ENCODE measurements at places on chromosomes 6 and 20.

GRCh38 chr6:15462256-15462655 lies 200.6 kb downstream of the DTNBP1 start:
- no peak for DNase-seq

DNA sequence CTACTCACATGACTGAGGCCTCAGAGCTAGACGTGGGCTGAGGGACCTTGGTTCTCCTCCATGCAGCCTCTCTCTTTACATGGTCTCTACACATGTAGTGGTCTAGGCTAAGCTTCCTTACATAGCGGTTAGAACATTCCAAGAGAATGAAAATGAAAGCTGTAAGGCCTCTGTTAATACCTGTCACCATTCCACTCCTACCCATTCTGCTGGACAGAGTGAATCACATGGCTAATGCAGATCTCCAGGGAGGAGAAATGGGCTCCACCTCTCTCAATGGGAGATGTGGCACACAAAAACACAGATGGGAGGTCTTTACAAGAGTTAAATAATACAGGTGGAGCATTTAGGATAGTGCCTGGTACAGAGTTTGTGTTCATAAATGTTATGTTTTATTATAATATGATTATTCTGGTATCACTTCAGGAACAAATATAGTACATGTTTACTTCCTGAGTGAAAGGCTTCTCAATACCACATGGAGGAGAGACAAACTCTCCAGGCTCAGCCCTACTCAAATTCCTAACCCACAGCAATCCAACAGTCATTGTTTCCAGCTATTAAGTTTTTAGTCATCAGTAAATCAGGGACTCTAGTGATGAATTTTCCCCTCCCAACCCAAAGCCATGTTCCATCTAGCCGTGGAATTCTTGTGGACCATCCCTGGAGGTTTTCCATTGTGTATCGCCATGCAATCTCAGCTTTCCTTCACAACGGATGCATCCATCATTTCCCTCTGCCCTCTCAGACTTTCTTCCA lies 57.9 kb downstream of the ISM1 start:
- peak; percentile 55 for DNase-seq

GRCh38 chr6:167573461-167574215 lies 248.8 kb downstream of the TTLL2 start:
- no peak for DNase-seq

GRCh38 chr6:80276861-80277260 lies 170.4 kb downstream of the BCKDHB start:
- no peak for DNase-seq

DNA sequence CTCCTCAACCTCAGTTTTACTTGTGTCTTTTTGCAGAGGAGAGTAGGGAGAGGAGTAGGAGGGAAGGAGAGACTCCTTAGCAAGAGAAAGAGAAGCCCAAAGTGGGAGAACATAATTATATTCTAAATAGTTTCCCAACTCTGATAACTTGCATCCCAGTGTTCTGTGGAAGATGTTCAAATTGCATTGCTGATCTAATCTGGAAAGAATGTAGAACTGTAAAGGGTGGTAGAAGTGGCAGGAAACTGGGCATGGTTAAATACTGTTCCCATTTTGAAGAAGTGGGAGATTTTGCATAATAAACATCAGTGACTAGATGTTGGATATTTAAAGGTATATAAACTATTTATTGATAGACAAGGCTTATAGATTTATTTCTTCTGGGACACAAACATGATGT lies 42.6 kb upstream of the HMGN3 start:
- peak; percentile 15 for DNase-seq

- DNase-seq, result no peak
These were observed 157.7 kb downstream of the RNASET2 start for GRCh38 chr6:166798652-166799051.

DNA sequence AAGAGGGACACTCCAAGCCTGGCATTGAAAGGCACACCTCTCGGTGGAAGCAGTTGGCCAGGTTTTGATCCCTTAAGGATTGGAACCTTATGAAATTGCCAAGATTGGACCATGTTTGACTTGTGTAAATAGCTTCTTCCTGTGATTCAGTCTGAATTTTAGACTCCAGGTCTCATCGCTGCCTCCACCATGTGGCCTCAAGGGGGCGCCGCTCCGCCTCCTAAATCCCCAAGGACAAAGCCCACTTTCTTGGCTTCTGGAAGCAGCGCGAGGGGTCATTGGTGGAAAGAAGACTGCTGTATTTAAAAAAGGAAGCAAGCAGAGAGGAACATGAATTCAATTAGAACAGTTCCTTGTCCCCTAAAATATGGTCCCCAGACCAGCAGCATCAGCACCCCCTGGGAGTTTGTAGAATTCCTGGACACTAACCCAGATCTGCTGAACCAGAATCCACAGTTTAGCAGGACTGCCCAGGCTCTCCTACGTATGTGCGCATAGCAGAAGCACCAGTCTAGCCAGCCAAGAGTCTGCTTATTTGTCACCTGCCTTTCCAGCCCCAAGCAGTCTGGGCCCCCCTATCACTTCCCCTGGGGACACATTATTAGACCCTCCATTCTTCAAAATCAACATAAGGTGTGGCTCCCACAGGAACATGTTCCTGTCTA lies 108.5 kb downstream of the LY86 start:
- DNase-seq, result peak; percentile 53

DNA sequence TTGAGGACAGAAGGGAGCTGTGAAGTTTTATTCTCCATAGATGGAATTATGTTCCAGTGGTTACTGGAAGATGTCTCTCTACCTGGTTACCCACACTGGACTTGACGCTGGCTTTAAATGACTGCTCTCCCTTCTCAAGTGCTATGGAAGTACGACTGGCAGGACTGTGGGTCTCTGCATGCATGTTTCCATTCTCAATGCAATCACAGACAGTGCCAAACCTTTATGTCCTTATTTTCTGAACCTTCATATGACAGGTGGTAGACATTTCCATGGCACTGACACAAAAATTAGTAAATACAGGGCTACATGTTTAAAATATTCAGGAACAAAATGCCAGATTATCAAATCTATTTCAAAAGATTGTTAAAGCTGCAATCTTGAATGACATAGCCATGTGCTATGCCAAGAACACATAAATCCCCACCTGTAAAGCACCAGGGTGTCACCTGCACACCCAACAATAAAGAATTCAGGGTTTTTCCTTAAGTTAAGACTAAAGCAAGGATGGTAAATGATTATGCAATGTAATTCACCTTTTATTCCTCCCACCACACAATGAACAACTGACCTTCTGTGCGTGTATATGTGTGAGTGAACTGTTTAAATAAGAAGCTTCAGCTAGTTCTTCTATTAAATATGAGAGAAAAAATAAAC lies 153.3 kb upstream of the ENPP5 start:
- no peak for DNase-seq

GRCh38 chr20:10696650-10697049 lies 22.9 kb upstream of the JAG1 start:
- no peak for DNase-seq

DNA sequence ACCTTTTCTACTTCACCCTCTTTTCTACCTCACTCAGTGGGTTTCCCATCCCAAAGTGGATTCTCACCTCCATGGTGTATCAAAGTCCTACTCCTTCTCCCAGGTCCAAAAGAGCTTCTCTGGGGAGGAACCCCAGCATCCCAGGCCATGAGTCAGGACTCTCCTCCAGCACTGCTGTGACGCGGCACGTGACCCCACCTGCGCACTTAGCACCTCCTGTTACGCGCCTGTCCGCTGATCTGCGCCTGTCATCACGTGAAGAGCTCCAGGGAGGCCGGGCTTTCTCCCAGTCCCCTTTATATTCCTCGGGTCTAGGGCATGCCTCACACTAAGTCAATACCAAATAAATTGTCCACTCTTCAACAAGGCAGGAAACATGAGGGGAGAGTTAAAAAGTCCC lies 226.9 kb upstream of the QKI start:
- no peak for DNase-seq

DNA sequence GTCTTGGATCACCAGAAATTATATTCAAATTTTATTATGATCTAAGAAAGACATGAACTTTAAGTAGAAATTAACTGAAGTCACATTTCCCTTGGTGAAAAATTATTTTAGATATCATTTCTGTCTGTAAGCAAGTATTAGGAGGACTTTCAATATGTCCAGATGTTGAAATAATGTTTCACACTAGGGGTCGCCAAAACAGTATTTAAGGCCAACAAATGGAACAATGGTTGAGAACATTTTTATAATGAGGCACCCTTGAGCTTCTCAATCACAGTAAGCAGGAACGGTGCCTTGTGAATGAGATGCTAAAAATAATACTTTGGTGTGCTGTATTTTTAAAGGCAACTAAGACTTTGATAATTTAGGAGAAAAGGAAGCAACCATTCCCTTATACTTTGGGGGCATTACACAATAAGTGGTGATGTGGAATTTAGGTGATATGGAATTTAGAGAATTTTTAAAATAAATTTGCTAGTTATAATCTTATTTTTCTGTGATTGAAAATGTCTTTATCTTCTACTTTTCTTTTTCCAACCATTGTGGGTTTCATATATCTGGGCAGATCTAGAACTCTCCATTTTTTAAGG lies 9.6 kb upstream of the SF3B5 start:
- peak; percentile 69 for DNase-seq

GRCh38 chr6:126526996-126527606 lies 187.2 kb downstream of the CENPW start:
- DNase-seq, result no peak

DNA sequence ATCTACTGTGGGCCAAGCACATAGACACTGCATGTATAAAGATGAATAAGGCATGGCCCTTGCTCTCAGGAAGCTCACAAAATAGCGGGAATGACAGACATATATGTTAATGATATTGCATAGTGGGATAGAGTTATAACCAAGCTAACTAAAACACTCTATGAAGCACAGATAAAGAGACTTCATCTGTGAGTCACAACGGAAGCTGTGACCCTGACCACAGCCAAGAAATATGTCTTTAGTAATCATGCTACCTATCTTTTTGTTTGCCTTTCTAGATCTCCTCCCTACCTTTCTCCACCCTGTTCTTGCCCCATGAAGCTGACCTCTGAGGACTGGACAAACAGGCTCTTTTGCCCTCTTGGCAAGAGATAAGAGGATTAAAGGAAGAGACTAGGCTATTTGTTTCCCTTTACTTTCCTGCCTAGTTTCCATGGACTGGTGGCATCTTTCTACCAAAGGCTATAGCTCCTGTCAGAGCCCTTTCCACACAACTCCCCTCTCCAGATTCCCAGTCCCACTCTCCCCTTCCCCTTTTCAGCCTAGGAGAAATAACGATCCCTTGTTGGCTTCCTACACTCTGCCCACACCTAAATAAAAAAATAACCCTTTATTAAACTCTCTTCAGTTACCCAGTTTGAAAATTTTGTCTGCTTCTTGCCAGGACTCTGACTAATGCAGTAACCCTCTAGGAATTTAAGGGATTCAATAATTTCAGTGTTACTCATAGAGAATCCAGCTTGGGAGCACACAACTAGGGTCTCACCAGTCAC lies 504.9 kb upstream of the MARCKS start:
- DNase-seq, result peak; percentile 75

- no peak for DNase-seq
These were observed 47.5 kb downstream of the SIRPA start for GRCh38 chr20:1942486-1943274.

- DNase-seq, result no peak
These were observed 41.9 kb upstream of the FERMT1 start for GRCh38 chr20:6164421-6165341.

- DNase-seq, result no peak
These were observed 39.4 kb downstream of the HFE start for GRCh38 chr6:26126394-26127235.

DNA sequence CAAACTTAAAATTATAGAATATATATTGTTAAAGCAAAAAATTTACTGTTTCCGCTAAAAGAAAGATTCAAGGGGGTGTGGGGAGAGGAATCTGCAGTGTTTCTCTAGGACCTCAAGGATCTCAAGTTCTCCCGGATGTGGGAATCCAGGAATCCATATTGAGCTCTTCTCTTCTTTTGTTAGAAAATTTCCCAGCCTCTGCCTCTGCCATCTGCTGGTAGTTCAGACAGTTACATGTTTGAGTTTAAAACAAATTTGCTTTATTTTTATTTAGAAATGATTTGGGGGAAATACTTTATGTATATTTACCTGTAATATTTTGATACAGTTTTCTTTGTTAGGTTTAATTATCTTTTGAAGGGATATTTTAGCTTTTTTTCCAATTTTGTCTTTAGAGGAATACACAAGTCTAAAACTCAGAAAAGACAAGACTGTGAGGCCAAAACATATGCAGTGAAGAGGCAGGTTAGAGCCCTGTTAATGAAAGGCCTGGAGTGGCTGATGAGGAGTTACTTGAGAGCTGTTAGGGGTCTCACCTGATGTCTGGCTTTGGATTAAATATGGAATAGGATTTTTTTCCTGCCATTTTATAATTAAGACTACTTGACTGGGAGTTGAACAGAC lies 268.8 kb downstream of the ARID1B start:
- peak; percentile 70 for DNase-seq

- peak; percentile 67 for DNase-seq
These were observed 195.8 kb upstream of the ZNF184 start for GRCh38 chr6:27668442-27669294.

DNA sequence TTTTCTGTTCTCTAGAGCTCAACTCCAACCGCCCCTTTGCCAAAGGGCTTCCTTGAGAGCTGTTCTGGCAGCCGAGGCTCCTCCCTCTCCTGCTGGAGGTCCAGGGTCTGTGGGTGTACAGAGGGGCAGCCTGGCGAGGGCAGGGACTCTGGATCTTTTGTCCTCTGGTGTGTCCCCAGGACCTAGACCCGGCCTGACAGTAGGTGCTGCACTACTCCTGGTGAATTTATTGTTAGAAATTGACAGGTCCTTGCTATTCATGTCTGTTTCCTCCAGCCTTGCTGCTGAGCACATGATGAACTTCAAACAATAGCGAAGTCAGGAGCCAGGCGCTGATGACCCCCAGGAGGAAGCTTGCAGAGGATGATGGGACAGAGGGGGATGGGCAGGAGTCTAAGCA lies 234.7 kb upstream of the SULF2 start:
- DNase-seq, result no peak
